Right cardiac atrium (tissue), 5 donors: ENCODE measurements at places on chromosomes 2 and 18.

DNA sequence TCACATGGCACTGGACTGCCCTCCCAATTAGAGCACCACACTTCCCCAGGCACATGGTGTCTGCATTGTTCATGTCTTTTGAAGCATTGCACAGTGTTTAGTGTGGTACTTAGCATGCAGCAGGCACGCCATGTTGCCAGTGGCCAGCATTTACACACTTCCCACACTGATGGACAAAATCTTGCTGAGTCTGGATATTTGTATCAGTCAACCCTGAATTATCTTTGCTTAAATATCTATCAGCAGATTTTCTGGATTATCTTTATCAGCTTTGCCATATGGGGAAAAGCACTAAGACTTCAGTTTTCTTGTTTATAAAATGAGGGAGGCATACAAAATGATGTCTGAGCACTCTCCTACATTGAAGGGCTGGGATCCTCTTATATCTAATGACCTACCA, 416.0 kb upstream of the MMADHC start:
- DNase-seq = no peak

- DNase-seq = no peak
These were observed 35.8 kb upstream of the INHBB start for GRCh38 chr2:120310136-120310535.

DNA sequence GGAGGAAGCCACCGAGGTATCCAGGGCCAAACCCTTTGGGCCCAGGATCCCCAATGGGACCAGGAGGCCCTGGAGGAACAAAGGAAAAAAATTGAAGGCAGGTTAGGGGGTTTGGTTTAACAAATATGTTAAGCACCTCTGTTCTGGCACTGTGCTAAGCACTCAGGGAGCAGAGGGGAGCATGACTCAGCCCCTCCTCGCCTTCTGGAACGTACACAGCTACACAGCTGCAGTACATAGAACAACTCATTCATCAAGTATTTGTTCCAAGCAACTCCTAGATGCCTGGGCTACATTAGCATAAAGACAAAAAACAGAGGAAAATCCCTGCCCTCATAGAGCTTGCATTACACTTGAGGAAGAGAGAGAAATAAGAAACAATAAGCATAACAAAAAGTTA, 153.6 kb downstream of the COL4A4 start:
- no peak for DNase-seq

DNA sequence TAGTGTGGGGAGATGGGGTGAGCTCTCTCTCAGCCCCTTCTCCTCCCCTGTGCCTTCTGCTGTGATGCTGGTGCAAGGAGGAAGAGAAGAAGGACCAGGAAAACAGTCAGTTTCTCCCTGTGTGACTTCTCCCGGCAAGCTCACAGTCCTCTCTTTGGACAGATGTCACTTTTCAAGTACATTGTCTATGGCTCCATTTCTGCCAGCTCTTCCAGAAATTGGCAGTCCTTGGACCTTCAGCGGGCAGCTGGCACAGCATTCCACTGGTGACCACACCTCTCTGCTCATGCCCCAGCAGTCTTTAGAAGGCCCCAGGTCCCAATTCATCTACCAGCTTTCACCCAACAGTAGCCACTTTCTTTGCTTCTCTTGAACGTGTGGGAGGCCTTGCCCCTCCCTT, 63.9 kb downstream of the AOX1 start:
- DNase-seq = no peak

GRCh38 chr2:202339071-202339870, 36.9 kb upstream of the BMPR2 start:
- DNase-seq = no peak

GRCh38 chr2:12556762-12557161, 160.0 kb upstream of the TRIB2 start:
- no peak for DNase-seq

DNA sequence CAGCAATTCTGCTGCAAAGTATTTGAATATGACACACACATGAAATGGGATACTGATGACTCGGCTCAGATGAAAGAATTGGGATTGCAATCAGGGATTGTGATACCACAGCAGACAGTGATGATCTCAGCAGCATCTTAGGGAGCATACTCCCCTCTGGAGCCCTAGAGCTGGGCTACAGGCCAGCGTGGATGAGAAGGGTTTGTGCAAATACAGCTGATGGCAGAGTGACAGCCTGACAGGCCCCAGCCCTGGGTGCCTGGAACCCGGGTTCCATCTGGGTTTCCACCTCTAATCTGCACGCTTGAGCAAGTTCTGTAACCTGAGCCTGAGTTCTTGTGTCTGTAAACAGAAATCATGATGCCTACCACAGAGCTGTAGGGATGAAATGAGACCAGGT, 418.0 kb downstream of the LRATD1 start:
- no peak for DNase-seq

- no peak for DNase-seq
These were observed 81.1 kb upstream of the CD226 start for GRCh38 chr18:70028734-70029133.

DNA sequence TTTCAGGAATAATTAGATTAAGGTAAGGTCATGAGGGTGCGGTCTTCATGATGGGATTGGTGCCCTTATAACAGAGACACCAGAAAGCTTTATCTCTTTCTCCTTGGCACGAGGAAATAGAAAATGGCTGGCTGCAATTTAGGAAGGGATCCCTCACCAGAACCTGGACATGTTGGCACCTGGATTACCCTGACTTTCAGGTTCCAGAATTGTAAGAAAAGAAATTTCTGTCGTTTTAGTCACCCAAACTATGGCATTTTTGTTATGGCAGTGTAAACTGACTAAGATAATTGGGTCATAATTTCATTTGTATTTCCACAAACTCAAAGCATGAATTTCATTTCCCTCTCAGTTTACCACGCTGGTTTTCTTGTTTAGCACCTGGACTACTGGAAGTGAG, 473.6 kb downstream of the PTH2R start:
- DNase-seq = no peak
